ENCODE measurements at places on chromosomes 2 and 18. TPM values are rescaled to one million over a fixed set of nuclear protein-coding genes. Genes with fewer than 3 reads are reported as not detected.

UGT1A5 gene
- total RNA-seq = 1.2 TPM

DNA sequence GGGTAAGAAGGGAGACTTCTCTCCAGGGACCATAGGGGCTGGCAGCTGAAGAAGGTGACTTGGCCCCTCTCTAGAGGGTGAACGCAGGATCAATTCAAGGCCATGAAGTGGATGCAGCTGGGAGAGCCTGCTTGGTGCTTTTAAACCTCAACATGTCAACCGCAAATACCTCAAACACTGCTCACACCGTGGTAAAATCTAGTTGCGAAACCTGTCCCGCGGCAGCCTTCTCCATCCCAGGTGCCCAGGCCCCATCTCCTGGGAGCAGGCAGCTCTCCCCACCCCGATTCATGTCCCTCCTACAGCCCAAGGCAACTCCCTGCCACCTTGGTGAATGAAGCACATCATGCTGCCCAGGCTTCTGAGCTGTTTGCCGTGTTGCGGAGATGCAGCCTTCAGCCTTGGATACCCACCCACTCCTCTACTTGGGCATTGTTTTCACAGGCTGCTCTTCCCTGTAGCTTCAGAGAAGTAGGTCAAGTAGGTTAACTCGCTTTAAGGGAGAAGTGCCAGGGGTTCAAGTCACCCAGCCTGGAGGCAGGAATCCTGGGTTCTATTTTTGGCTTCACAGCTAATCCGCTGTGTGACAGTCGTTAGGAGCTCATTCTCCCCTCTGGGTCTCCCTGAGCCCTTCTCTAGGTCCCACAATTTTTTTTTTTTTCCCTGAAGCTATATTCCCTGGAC, 6.2 kb upstream of the EFR3B start:
- no peak overlapping the region for H3K4me3 ChIP-seq
- H3K27me3 ChIP-seq = no peaks in the 10 kb centered on the region
- H3K27ac ChIP-seq = no peak overlapping the region
- H3K36me3 ChIP-seq = no peaks in the 10 kb centered on the region

DNA sequence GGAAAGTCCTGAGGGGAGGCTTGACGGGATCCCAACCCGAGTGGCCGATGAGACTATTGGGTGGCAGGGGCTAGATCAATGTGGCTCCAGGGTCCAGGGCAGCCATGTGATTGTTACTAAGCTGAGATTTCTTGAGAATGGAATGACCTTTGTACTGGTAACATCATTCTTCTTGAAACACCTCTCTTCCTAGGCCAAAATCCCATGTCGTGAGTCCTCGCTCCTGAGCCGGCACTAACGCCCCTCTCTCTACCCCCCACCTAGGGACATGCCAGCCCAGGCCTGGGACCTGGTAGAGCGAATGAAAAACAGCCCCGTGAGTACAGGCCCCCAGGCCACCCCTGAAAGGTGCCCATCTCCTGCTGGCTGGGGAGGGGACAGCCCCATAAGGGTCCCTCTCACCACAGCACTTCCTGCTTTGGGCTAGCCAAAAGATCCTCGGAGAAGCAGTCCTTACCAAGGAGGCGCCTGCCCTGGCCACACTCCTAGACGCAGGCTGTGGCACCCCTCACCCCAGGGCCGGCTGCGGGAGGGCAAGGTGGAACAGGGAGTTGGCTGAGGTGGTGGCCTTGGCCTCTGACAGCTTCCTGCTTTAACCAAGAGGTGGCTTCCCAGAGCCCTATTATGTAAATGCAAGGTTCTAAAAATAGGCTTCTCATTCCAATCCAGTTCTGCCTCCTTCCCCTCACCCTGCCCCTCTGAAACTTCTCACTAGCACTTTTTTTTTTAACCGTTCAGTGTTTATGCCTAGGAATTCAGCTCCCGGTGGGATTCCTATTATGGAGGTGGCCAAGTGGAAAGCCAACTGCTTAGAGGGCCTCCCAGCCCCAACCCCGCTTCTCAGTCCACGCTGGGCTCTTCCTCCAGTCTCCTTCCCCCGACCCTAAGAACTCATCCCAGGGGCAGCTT, 126.6 kb upstream of the PPP1CB start:
- no peaks in the 10 kb centered on the region for H3K36me3 ChIP-seq
- no peaks in the 10 kb centered on the region for H3K27me3 ChIP-seq
- no peak overlapping the region for H3K27ac ChIP-seq
- DNase-seq = no peak
- no peak overlapping the region for H3K4me3 ChIP-seq

- DNase-seq = no peak
- H3K4me1 ChIP-seq = peaks cover 49% of the 10 kb centered on the region
- H3K36me3 ChIP-seq = no peaks in the 10 kb centered on the region
- no peak overlapping the region for H3K4me3 ChIP-seq
Observed at GRCh38 chr2:30255466-30256408, 24.4 kb downstream of the LBH start.

DNA sequence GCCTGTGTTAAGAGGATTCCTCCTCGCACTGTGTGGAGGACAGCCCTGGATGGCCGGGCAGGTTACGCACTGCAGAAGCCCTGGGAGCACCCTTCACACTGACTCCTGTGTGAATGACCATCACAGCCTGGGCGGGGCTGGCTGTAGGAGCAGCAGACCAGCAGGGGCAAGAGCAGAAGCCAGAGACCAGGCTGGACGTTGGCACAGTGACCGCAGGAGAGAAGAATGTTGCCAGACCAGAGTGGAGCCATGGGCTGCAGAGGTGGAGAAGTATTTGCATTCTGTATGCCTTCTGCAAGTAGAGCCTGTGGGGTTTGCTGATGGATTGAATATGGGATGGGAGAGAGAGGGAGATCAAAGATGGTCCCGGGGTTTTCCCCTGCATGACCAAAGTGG, 23.1 kb downstream of the LRRFIP1 start:
- no peaks in the 10 kb centered on the region for H3K36me3 ChIP-seq
- 0 out of 2 replicates have a peak, but pooled peaks cover under 1% of the 10 kb centered on the region for H3K4me1 ChIP-seq
- DNase-seq = peak; percentile 10
- H3K27me3 ChIP-seq = no peaks in the 10 kb centered on the region

- no peaks in the 10 kb centered on the region for H3K36me3 ChIP-seq
- no peak overlapping the region for H3K4me3 ChIP-seq
- H3K27ac ChIP-seq = no peak overlapping the region
- no peak for DNase-seq
- H3K27me3 ChIP-seq = no peaks in the 10 kb centered on the region
Observed at GRCh38 chr2:199586646-199587045, 128.9 kb upstream of the SATB2 start.

PRR30 gene
- not detected for total RNA-seq

DNA sequence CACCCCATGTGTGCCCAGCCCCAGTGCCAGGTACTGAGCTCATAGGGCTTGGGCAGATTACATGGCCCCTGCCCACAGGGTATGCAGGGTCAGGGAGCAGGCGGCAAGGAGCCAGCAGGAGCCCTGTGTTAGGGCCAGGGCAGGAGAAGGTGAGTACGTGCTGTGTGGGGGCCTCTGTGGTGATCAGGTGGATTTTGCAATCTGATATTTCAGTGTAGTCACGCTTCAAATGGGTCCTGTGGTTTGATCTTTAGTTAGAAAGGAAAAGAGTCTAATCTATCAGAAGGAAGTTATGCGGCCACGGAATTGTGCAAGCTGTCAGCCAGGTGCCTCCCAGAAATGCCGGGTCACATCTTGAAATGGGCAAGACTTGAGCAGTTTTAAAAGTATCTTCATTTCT, 13.9 kb downstream of the UBE2F start:
- H3K36me3 ChIP-seq = no peaks in the 10 kb centered on the region
- no peaks in the 10 kb centered on the region for H3K27me3 ChIP-seq
- no peak overlapping the region for H3K4me3 ChIP-seq
- no peak for DNase-seq
- H3K4me1 ChIP-seq = no peaks in the 10 kb centered on the region
- no peak overlapping the region for H3K27ac ChIP-seq

FBXO48 gene
- 1.2 TPM for total RNA-seq

DNA sequence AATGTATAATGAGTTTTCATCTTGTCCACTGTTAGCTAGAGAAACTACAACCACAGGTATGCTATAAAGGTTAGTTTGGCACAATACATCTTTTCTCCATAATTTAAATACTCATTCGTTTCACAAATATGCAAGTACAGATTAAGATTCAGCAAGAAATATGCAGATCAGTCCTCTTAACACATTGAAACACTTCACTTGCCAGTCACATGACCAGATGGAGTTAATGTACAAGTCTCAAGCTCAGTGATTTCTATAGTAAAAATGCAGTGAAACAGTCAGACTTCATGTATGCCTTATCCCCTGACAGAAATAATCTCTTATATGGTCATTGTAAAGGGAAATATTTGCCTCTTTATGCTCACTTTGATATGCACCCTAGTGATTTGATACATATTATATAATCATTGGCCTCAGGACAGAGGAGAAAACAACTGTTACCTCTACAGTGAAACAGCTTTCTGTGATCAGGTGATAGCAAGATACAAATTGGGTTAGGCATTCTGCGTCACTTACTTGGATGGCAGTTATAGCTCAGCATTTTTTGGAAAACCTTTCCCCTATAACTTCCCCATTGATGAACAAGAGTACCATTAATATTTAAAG, 104.6 kb downstream of the TCF4 start:
- H3K27me3 ChIP-seq = no peaks in the 10 kb centered on the region
- DNase-seq = no peak
- no peak overlapping the region for H3K4me3 ChIP-seq

GRCh38 chr18:25921677-25922421, 168.6 kb downstream of the SS18 start:
- no peaks in the 10 kb centered on the region for H3K27me3 ChIP-seq
- no peak overlapping the region for H3K27ac ChIP-seq
- H3K36me3 ChIP-seq = no peaks in the 10 kb centered on the region

GRCh38 chr2:138237667-138238384, 263.7 kb upstream of the SPOPL start:
- H3K27me3 ChIP-seq = no peaks in the 10 kb centered on the region
- H3K36me3 ChIP-seq = no peaks in the 10 kb centered on the region
- DNase-seq = no peak
- H3K4me1 ChIP-seq = 0 out of 2 replicates have a peak, but pooled peaks cover 13% of the 10 kb centered on the region
- H3K27ac ChIP-seq = no peak overlapping the region

- no peaks in the 10 kb centered on the region for H3K27me3 ChIP-seq
- H3K4me3 ChIP-seq = no peak overlapping the region
- no peaks in the 10 kb centered on the region for H3K36me3 ChIP-seq
- H3K4me1 ChIP-seq = no peaks in the 10 kb centered on the region
Observed at GRCh38 chr2:230748087-230748486, 35.4 kb downstream of the CAB39 start.

DNA sequence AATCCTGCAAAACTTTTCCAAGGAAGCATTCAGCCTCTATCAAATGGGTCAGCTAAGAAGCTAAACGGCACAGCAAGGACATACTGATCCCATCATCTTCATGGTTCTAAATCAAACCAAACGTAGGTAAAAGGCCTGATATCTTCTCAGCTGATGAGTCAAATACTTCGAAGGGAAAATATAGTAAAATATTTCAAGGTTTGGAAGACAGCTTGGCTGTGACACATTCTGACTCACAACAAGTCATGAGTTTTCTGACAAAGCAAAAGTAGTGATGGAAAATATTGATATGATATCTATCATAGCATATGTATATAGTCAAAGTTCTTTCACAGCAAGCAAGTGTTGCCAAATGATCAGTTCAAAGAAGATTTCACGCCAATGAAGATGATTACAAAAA, 31.5 kb downstream of the DOCK10 start:
- no peak for DNase-seq
- H3K4me3 ChIP-seq = no peak overlapping the region
- H3K27me3 ChIP-seq = no peaks in the 10 kb centered on the region
- no peaks in the 10 kb centered on the region for H3K36me3 ChIP-seq

- no peak overlapping the region for H3K4me3 ChIP-seq
- H3K27me3 ChIP-seq = no peaks in the 10 kb centered on the region
- no peaks in the 10 kb centered on the region for H3K36me3 ChIP-seq
- no peak for DNase-seq
- H3K4me1 ChIP-seq = no peaks in the 10 kb centered on the region
- H3K27ac ChIP-seq = no peak overlapping the region
Observed at GRCh38 chr2:85780316-85781012, 26.7 kb downstream of the ATOH8 start.

DNA sequence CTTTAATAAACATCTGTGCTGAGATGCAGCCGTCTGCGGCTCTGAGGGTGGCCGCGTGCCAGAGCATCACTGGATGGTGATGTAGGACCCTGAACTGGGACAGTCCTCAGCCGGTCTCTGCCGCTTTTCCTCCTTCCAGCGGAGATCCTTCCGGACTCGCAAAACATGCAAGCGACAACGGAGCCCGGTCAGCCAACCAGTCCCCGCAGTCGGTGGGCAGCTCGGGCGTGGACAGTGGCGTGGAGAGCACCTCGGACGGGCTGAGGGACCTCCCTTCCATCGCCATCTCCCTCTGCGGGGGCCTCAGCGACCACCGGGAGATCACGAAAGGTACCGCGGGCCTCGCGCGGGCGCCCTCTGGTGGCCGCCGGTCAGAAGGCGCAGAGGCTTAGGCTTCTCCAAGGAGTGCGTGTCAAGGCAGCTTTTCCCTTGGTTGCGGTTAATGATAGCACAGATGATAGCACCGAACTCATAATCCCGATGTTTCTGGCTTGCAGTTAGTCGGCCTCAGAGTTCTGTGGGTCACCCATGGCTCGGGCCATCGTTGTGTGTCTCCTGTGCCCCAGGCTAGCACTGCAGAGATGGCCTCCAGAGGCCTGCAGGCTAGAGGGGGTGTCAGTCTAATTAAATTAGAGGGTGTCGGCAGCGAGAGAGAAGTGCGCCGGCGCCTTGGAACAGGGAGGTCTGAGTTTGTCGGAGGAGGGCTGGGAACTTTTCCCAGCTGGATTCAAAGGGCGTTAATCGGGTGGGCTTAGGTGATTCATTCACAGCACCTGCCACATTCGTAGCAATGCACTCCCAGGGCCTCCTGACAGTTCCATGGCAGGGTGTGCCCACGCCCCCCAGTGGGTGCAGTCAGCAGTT, 38.5 kb downstream of the LPIN1 start:
- no peak overlapping the region for H3K4me3 ChIP-seq
- no peaks in the 10 kb centered on the region for H3K36me3 ChIP-seq
- H3K4me1 ChIP-seq = no peaks in the 10 kb centered on the region
- DNase-seq = no peak

DNA sequence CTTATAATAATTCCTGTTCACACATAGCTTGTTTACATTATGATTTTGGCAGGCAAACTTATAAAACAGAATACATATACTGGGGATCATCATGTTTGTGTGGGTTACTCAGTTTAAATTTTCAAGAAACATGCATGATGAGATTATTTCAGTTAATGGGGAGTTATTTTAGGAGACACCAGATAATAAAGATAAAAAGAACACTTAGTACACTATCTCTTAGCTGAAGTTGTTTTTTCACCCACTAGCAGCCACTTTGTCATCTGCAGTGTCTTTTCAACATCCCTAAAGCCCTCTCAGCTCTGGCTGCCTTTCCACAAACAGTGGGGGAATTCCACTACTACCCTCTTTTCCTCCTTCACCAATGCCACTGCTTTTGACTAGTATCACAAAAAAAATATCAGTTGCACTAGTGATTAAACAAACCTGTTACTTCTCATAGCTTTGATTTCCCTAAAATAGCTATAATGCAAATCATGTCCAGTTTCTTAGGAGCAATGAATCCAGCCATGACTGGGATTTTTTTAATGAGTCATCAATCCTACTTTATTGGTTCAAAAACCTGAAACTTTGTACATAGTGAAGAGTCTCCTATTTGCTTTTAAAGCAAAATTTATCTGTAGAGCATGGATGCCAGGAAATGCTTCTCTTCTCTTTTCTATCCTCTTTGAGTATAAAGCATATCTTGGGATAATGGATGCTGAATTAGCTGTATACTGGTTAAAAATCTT, 156.7 kb upstream of the TFPI start:
- no peak overlapping the region for H3K4me3 ChIP-seq
- no peaks in the 10 kb centered on the region for H3K36me3 ChIP-seq
- no peaks in the 10 kb centered on the region for H3K27me3 ChIP-seq
- no peaks in the 10 kb centered on the region for H3K4me1 ChIP-seq
